ENCODE measurements at places on chromosomes 5 and 9.

DNA sequence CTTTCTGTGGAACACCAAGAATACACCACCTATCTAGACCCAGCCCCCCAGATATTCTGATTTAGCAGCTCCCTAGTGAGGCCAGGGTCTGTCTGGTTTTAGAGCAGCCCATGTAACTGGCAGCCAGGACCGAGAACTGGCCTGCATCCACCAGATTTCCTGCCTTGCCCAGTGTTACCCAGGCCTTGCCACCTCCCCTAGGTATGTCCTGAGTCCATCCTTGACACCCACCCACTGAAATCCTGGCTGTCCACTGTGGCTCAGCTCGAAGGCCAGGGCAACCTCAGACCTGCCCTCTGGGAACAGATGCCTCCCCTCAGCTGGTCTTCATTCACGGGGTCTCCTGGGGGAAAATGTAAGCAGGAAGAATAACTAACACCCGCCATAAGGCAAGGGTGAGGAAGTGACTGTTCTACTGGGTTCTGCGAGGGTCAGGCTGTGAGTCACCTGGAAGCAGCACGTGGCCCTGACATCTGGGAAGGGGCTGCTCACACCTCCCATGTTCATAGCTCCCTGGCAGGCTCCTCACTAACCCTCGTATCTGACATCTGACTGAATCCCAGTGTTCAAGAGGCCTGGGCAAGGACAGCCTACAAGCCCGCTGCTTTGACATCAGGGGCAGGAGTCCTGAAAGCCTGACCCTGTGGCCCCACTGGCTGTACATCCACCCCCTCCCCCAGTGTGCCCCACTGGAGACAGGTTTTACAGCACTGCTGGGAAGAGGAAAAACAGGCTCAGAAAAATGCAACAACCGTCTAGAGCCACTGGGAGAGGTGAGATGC is 72.7 kb downstream of the SEMA4D start:
- DNase-seq: no peak

GRCh38 chr5:32051796-32052195 is 122.3 kb downstream of the GOLPH3 start:
- no peak for DNase-seq

- no peak for DNase-seq
Measured at GRCh38 chr5:6261256-6261655, 117.1 kb downstream of the MED10 start.

DNA sequence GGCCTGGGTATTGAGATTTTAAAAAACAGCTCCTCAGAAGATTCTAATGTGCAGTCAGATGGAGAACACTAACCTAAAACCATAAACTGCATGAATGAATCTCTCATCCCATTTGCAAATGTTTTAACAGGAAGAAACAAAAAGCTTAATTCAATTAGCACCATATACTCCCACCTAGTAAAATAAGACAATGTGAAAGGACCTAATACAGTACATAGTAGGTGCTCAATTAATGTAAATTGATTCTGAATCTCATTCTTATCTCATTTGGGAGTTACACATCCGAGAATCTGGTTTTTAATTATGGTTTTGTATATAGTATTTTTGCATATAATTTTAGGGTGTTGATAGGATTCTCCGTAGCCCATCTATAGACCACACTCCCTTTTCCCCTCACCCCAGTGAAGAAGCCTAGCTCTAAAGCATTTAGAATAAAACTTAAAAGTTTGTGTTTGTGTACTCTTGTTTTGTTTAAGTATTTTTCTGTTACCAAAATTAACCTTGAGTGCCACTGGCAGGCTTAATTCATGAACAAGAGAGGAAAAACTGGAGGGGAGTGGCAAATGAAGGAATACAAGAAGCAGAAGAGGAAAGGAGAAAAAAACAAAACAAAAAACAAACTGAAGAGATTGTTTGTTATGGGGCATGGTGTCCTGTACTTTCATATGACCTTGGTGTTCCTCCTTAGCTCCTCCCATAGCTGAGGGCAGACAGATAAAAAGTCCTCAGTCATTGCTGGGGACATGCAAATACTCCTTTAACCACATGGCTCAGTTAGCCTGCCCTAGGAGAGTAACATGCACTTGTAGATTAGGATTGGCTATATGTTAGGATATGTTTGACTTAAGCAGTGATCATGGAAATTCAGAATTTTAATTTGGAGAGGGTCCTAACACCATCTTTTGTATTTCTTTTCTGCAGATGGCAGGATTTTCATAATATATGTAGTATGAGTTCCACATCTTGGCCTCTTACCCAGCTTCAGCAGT is 1.2 kb downstream of the RNF14 start:
- no peak for DNase-seq

GRCh38 chr5:127519527-127519926 is 2.1 kb downstream of the PRRC1 start:
- no peak for DNase-seq

GRCh38 chr9:71115448-71115975 is 5.9 kb downstream of the TRPM3 start:
- DNase-seq: no peak

GRCh38 chr5:116365006-116365496 is 209.6 kb downstream of the SEMA6A start:
- no peak for DNase-seq

GRCh38 chr5:9062873-9063272 is 483.0 kb downstream of the SEMA5A start:
- no peak for DNase-seq

DNA sequence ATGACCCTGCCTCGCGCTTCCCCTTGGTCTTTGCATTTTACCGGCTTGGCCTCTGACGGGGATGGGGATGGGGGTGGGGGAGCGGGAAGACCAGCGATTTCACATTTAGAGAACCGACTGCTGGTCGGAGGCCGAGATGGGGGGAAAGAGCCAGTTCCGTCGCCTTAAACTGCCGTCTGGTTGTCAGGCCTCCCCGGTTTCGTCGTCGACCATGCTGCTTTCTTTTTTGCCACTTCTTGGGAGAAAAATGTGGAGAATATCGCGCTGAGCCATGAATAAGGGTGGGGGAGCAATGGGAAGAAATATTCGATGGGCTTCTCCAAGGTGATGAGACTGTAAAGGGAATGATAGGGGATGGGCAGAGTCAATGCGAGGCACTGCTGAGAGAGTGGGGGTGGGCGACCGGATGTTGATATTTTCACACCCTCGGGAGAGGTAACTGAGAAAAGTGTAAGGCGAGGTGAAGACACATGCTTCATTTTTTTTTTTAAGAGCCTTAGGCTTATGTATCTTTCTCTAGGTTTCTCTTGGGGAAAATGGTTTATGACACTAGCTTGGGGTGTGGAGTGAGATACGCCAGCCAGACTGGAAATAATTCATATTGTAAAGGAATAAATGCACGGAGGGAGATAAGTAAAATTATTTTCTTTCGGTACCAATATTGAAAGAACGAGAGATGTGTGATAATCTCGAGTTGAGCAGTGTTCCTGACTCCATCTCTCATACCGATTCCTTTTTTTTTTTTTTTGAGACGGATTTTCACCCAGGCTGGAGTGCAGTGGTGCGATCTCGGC is 1.1 kb downstream of the KIF2A start:
- no peak for DNase-seq

All from NCI-H774 (cell line).